ENCODE measurements at places on chromosomes 16 and 17. TPM values are rescaled to one million over a fixed set of nuclear protein-coding genes. Genes with fewer than 3 reads are reported as not detected.

Gene FAM222B
- total RNA-seq: 19.8 TPM

Gene CENPX
- total RNA-seq: 35.3 TPM

Gene KRTAP3-2
- not detected for total RNA-seq

Gene SPECC1
- 68.7 TPM for total RNA-seq

Gene C16orf54
- total RNA-seq: 0.38 TPM

DNA sequence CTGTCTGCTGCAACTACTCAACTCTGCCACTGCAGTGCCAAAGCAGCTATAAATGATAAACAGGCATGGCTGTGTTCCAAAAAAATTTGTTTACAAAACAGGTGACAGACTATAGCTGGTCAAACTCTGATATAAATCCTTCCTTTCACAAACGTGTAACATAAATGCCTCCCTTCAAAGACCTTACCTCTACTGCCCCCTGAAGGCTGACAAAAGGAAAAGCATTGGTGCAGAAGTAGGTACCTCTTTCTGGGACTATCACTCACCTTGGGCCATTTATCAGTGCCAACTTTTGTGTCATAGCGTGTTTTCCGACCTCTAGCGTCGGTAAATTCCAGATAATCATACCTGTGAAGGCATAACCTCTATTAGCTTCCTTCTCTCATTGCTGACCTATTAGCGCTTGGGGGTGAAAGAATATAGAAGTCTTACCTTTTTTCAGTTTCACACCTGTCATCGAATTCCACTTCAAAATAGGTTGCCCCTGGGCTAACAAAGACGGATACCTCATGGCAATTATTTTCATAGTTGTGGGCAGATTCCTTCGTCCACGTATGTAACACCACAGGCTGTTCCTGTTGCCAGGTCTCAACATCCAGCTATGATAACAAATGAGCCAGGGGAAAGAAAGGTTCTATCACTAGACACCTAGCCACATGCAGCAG, 67.9 kb downstream of the ZZEF1 start:
- no peak overlapping the region for H3K4me3 ChIP-seq
- no peaks in the 10 kb centered on the region for H3K36me3 ChIP-seq
- DNase-seq: no peak
- H3K4me1 ChIP-seq: no peaks in the 10 kb centered on the region

DNA sequence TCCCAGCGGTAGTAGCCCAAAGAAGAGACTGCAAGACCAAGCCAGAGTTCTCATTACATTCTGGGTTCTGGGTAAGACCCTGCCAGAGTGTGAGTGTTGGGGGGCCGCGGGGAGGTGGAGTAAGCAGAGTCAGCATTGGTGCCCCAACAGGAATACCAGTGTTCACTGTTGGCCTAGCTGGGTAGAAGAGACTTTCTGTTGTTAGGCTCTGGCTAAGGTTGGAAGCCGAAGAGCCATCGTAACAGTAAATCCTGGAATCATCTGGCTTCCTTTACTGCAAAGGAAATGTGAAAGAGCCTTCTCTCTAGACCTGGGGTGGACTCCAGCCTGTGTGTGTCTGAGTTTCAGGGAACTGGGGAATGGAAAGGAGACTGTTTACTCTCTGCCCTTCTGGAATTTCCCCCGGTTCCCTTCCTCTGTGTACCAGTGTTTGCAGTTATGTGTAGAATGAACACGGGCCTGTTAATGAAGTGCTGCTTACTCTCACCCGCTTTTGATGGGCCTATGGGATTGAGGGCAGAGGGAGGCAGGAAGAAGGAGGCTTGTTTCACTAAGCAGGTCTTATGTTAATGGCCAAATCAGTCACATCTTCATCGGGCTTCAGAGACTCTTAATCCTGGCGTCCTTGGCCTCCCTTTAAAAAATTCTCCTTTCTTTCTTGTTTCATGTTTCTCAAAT, 68.5 kb downstream of the WWP2 start:
- no peak overlapping the region for H3K27ac ChIP-seq
- no peaks in the 10 kb centered on the region for H3K36me3 ChIP-seq
- no peak for DNase-seq
- H3K4me1 ChIP-seq: peaks cover 10% of the 10 kb centered on the region
- H3K4me3 ChIP-seq: no peak overlapping the region

GRCh38 chr17:57699751-57700219, 45.3 kb downstream of the CCDC182 start:
- H3K4me3 ChIP-seq: no peak overlapping the region
- no peak overlapping the region for H3K27ac ChIP-seq
- no peaks in the 10 kb centered on the region for H3K4me1 ChIP-seq
- no peaks in the 10 kb centered on the region for H3K27me3 ChIP-seq
- DNase-seq: no peak
- no peaks in the 10 kb centered on the region for H3K36me3 ChIP-seq

DNA sequence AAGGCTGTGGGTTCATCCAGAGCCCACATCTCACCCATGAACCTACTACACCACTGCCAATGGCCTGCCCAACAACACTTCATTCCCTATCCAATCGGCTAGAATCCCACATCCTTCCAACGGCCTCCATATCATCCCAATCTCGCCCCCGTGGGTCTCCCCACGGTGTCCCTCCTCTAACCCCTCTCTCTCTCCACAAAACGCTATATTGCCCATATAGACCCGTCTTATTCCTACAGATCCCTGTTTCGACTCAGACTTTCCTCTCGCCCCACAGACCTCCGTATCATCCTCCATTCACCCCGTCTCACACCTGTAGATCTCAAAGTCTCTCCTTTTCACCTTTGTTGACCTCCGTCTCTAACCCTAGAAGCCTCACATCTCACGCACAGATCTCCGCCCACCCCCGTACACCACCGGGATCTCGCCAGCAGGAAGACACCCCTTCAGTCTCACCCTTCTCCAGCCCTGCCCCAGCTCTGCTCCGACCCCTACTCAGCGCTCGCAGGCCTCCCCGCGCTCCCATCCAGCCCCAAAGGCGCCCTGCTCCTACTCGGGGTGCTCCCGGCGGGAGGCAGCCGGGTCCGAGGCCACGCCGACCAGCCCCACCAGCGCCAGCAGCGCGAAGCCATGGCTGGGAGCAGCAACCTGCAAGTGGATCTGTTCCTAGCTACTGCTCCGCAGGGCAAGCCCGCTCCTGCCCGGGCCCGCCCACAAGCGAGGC, at the start of gene FDXR:
TSS of gene FDXR (minus strand) at position 682 of the 724 bp plus-strand sequence. CDS start at position 632, 50 bp downstream.
- no peak within 1 kb of the TSS for H3K27ac ChIP-seq
- H3K36me3 ChIP-seq: no peaks in the 10 kb centered on the region
- H3K4me3 ChIP-seq: peak within 1 kb of the TSS; percentile 67
- no peak for DNase-seq
- H3K4me1 ChIP-seq: peaks cover 17% of the 10 kb centered on the region

- no peaks in the 10 kb centered on the region for H3K36me3 ChIP-seq
- DNase-seq: no peak
- H3K4me1 ChIP-seq: no peaks in the 10 kb centered on the region
- H3K4me3 ChIP-seq: no peak overlapping the region
Measured at GRCh38 chr17:66630828-66631472, 204.0 kb upstream of the CACNG5 start.

GRCh38 chr17:40329839-40330794, 21.1 kb downstream of the RARA start:
- peaks cover 70% of the 10 kb centered on the region for H3K4me1 ChIP-seq
- H3K27ac ChIP-seq: peak overlapping the region; percentile 34
- H3K4me3 ChIP-seq: no peak overlapping the region
- no peaks in the 10 kb centered on the region for H3K27me3 ChIP-seq

- no peak overlapping the region for H3K4me3 ChIP-seq
- no peak for DNase-seq
- H3K4me1 ChIP-seq: peaks cover 5% of the 10 kb centered on the region
Measured at GRCh38 chr16:78778101-78779004, 678.9 kb downstream of the WWOX start.

- H3K27ac ChIP-seq: no peak overlapping the region
- no peak overlapping the region for H3K4me3 ChIP-seq
- DNase-seq: no peak
Measured at GRCh38 chr16:20023190-20023589, 50.5 kb downstream of the GPR139 start.

DNA sequence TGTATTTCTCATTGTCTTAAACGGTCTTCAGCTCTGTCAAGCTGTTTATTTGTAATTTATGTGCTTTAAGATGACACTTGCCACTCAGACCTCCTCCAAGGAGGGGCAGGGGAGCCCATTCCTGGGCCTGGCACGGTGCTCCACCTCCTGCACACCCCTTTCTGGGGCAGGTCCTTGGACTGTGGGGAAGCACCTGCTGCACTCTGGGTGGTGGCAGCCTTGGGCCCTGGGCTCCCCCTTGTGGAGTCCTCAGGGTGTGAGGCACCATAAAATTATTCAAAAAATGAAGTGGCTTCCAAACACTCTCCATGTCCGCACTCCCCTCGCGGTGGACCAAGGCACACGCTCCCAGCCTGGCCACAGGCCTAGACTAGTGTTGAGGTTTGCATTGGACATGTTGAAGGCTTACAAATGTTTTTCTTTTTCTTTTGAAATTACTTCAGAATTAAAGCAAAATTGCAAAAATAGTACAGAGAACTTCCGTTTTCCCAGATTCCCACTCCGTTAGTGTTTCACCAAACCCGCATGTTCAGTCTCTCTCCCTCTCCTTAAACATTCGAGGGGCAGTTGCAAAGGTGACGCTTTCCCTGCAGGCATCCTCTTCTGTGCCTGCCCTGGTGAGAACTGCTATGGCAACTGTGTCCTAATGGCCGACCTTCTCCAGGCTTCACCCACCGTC, 32.4 kb downstream of the FOXK2 start:
- no peaks in the 10 kb centered on the region for H3K27me3 ChIP-seq
- no peaks in the 10 kb centered on the region for H3K36me3 ChIP-seq
- H3K4me1 ChIP-seq: peaks cover 14% of the 10 kb centered on the region
- no peak overlapping the region for H3K27ac ChIP-seq

- no peaks in the 10 kb centered on the region for H3K27me3 ChIP-seq
- H3K36me3 ChIP-seq: no peaks in the 10 kb centered on the region
- no peak overlapping the region for H3K27ac ChIP-seq
- H3K4me3 ChIP-seq: no peak overlapping the region
- DNase-seq: no peak
Measured at GRCh38 chr17:78658281-78658785, 81.1 kb upstream of the DNAH17 start.

DNA sequence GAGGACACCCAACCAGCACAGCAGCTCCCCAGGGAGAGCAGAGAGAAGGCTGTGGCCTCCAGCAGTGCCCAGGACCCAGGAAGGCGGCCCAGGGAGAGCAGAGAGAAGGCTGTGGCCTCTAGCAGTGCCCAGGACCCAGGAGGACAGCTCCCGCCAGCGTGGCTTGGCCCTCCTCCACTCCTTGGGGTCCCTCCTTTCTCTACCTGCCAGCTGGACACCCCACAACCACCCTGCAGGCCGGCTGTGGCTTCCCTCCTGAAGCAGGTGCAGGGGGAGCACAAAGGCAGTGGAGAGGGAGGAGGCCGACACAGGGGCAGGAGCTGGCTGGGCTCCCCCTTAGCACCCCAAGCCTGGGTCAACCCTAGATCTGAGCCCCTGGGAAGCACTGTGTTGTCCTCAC, 54.1 kb upstream of the FASN start:
- DNase-seq: no peak
- H3K4me3 ChIP-seq: no peak overlapping the region
- H3K4me1 ChIP-seq: no peaks in the 10 kb centered on the region
- no peak overlapping the region for H3K27ac ChIP-seq
- H3K27me3 ChIP-seq: no peaks in the 10 kb centered on the region

DNA sequence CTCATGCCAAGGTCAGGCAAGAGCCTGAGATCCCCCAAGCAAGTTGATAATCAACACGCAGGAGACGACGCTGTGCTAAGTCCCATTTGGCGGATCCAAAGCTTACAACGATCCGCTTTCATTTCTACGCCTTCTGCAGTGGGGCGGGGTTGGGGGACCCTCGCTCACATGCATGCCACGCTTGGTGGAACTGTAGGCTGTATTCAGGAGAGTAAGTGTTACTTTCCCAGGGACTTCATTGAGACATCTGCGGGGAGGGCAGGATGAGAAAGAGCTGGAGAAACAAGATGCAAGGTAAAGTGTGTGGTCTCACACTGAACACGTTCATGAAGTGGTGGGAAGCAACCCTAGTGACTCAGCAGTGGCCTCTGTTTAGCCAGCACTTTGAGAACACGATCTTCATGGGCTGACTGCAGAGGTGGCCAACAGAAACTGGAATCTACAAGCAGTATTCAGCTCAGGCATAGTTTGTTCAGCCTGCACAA, 100.5 kb downstream of the XYLT1 start:
- peaks cover 5% of the 10 kb centered on the region for H3K4me1 ChIP-seq
- H3K4me3 ChIP-seq: no peak overlapping the region
- no peaks in the 10 kb centered on the region for H3K36me3 ChIP-seq
- H3K27me3 ChIP-seq: no peaks in the 10 kb centered on the region

DNA sequence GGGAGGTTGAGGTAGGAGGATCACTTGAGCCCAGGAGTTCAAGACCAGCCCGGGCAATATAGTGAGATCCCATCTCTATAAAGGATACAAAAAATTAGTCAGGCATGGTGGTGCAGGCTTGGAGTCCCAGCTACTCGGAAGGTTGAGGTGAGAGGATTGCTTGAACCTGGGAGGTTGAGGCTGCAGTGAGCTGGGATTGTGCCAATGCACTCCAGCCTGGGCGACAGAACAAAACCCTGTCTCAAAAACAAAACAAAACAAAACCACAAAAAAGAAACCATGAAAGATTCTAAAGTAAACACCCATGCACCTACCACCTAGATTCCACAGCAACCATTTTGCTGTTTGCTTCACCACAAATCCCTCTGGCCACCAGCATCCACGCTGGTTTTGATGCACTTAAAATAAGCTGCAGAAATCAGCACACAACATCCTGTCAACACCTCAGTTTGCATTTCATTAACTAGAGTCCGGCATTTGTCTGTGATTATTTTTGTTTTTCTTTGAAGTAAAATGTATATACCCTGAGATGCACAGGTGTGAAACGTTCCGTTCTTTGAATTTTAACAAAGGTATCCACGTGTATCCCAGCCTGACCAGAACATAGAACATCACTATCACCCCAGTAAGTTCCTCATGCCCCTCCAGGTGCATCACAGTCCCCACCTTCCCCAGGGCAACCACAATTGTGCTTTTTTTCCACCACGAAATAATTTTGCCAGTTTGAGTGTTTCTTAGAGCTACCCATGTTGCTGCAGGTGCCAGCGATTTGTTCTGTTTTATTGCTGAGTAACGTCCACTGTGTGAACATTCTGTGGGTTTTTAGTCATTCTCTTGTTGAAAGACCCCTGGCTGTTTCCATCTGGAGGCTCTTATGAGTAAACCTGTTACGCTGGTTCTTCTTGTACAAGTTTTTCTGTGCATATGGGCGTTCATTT, 191.5 kb downstream of the SEC14L1 start:
- H3K27me3 ChIP-seq: no peaks in the 10 kb centered on the region
- H3K27ac ChIP-seq: no peak overlapping the region
- H3K36me3 ChIP-seq: no peaks in the 10 kb centered on the region
- no peak for DNase-seq
- H3K4me1 ChIP-seq: no peaks in the 10 kb centered on the region

All from ovary (tissue), 10 donors.